ENCODE measurements at places on chromosomes 12 and 14.

DNA sequence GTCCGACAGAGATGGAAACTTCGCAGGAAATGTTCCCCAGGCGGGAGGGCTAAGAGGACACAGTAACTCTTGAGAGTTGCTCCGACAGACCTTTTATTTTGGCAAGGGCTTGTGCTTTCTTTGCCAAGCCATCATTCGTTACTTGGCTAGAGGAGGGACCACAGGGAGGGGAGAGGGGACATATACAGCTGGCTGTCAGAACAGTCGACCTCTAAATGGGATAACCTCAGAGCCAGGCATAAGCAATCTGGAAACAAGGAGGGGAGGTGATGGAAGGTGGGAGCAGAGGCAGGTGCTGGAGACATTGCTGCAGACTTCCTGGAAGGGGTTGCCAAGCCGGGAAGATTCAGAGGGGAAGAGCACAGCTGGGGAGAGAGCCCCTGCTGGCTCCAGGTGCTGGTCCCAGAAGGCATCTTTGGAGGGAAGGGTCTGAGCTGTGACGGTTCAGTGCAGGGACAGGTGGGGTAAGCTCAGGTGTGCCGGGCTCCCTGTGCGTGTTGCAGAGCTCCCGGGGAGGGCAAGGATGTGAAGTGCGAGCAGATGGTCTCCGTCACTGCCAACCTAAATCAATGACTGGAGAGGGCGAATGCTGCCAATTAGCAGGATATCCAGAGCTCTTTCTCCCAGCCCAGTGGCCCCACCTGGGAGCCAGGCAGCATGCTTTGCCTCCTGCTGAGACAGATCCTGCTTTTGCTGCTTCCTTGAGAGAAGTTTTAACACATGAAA is 50.1 kb downstream of the CHST11 start:
- DNase-seq: no peak

DNA sequence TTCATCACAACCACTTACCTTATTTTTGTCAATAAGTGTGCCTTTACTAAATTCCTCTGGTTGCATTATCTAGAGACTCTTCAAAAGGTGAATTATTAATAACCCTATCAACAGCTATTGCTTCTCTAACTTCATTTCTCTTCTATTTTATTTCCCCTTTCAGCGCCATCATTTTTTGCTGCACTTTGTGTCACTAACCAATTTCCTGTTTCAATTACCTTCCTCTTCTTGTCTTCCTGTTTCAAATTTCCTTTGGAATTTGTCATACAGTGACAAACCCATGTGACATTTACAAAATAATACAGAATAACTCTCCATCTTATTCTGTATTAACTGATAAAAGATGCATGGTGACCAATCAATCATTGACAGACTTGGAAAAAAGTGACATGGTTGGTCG is 12.2 kb upstream of the CLEC2A start:
- DNase-seq: no peak

- no peak for DNase-seq
Observed at GRCh38 chr12:68739891-68740290, 6.1 kb upstream of the SLC35E3 start.

- no peak for DNase-seq
Observed at GRCh38 chr12:101995684-101996083, 66.1 kb downstream of the WASHC3 start.

GRCh38 chr12:95259368-95259767 is 41.8 kb downstream of the VEZT start:
- DNase-seq: no peak

GRCh38 chr12:54082397-54082892 is 28.8 kb downstream of the HOXC4 start:
- DNase-seq: no peak

- no peak for DNase-seq
Observed at GRCh38 chr12:97921979-97922722, 459.5 kb downstream of the RMST start.

DNA sequence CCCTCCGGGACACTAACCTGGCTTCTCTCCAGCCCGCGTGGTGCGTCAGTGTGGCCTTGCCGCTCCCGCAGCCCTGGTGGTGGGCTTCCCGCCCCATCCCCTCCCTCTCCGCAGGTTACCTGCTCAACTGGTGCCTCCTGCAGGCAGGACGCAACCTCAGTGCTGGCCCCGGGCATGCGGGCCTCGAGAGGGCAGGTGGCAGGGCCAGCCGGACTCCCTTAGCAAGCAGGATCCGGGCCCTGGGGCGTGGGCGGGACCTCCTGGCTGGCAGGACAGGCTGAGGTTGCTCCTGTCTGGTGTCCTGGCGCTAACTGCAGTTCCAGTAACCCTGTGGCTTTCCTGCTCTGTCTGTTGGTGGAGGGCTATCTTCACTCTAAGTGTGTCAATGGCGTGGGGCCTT is 8.6 kb upstream of the ADSS1 start:
- no peak for DNase-seq

- DNase-seq: no peak
Observed at GRCh38 chr12:104478396-104479122, 21.8 kb downstream of the CHST11 start.

GRCh38 chr12:115383668-115384067 is 699.7 kb upstream of the TBX3 start:
- DNase-seq: peak; percentile 53

- DNase-seq: no peak
Observed at GRCh38 chr14:92309968-92310530, 12.9 kb upstream of the SLC24A4 start.
